ENCODE measurements at places on chromosomes 3 and 15.

DNA sequence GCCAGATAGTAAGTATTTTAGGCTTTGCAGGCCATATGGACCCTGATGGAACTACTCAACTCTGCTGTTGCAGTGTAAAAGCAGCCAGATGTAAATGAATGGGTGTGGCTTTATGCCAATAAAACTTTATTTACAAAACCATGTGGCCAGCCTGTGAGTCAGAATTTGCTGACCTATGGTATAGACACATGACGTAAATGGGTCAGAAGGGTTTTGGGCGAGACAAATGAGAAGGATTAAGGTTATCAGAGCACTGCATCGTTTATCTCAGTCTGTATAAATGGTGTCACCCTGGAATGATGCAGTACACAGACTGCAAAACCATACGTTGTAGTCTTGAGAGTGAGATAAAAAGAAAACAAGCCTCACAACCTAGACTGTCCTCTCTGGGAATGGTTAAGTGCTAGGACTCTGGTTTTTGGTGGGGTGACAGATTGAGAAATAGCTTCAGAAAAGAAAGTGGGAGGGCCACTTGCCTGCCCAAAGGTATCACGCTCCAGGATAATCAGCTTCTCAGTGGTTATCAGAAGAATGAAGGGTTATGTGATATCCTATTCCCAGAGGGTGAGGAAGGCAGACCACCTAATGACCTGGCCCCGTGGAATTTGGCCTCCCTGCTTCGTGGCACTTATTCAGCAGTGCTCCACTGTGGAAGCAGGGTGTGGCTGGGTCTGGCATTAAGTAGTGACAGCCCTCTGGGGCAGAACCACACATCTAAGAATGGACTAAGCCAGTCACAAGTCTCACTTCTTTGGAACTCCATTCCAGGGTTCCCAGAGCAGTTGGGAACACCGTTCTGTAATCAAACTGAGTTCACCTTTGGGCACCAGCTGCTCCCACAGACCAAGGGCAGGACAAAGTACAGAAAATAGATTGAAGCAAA, 46.1 kb downstream of the ABHD5 start:
- DNase-seq = no peak

DNA sequence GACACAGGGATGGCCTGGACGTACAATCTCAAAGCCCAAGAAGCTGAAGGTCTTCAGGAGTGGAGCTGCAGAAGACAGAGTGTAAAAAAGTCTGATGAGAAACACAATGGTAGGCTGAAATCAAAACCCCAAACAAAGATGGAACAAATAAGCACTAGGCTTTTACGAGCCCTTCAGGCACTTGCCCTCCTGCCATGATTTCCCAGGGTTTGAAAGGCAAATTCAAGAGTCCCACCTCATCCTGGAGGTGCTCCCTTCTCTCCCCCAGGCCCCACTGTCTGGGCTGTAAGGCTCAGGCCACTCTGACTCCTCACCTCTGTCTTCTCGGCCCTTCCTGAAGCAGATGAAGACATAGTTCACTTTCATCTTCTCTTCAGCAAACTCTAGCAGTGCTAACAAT, 86.6 kb downstream of the RBPMS2 start:
- DNase-seq = no peak

GRCh38 chr15:29913528-29914135, 91.4 kb upstream of the TJP1 start:
- no peak for DNase-seq

GRCh38 chr15:70632491-70633102, 130.8 kb downstream of the UACA start:
- DNase-seq = no peak

DNA sequence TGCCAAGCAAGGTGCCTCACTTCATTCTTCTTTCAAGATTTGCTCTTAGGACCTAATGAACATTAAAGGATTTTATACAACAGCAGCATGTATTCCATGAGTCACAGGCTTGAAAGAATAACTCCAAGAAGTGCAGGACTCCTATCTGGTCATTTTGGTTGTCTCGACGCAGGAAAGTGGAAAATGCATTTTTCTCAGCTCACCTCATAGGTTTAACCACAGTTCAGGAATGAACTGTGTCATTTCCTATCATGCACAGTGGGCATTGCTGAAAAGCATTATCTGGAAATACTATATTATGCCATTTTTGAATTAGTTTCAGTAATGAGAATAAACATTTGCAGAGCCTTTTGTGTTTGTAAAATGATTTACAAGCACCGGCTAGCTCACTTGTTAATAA, 98.7 kb upstream of the BFSP2 start:
- DNase-seq = no peak

DNA sequence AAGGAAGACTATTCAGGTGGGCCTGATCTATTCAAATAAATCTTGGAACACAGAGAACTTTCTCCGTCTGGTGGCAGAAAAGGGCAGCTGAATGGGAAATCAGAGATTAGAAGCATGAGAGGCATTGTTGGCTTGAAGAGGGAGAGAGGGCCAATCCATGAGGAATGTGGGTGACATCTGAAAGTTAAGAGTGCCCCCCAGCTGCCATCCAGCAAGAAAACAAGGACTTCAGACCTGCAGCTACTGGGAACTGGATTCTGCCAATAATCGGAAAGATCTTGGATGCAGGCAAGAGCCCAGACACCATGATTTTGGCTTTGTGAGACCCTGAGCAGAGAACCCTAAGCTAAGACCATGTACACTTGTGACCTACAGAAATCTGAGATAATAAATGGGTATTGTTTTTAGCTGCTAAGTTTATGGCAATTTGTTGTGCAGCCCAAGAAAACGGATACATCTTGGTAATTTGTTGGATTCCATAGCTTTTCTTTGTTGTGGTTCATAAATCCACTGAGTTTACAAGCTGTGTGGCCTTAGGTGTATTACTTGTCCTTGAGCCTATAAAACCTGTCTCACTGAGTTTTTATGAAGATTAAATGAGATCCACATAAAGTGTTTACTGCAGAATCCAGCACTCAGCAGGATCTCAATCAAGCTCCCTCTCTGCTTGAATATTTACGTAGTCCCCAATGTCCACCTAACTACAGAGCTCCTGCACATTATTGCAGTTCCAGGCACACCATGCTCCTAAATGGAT, 82.1 kb upstream of the PRTG start:
- DNase-seq = no peak

GRCh38 chr3:60399861-60400845, 851.1 kb downstream of the FHIT start:
- no peak for DNase-seq

DNA sequence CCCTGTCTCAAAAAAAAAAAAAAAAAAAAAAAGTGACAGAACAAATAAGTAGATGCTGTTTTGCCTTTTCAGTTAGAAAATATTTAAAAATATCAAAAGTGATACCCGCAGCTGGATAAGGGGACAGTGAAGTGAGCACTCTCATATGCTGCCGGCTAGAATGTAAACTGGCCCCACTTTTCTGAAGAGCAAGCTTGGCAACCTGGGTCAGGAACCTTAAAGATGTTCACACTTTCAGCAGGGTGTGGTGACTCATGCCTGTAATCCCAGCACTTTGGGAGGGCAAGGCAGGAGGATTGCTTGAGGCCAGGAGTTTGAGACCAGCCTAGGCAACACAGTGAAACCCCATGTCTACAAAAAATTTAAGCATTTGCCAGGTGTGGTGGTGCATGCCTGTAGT, 17.4 kb downstream of the FSD2 start:
- DNase-seq = no peak

DNA sequence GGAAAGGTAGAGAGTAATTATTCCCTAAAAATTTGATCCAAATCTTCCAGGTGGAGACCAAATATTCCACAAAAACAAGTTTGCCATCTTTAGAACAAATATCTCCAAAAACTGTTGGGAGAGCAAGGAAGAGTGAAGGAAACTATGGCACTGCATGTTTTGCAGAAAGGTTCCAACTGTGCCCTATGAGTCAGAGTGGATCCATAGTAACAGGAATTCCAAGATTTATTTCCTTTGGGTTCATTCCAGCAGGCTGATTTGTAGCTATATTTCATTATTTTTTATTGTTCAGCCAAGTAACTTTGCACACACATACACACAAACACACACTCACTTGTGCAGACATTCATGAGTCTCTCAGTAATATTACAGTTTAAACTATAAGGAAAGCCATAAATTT, 459.7 kb upstream of the EPHA6 start:
- no peak for DNase-seq

- no peak for DNase-seq
Measured at GRCh38 chr3:197260491-197261163, 37.8 kb downstream of the DLG1 start.

All from stimulated activated CD4-positive, alpha-beta T cell treated with anti-CD3 and anti-CD28 coated beads, Interleukin-1b, Interleukin-23, amount 100 ng/mL, for 24 hours (primary cell).